ENCODE measurements at places on chromosomes 12 and 14.

DNA sequence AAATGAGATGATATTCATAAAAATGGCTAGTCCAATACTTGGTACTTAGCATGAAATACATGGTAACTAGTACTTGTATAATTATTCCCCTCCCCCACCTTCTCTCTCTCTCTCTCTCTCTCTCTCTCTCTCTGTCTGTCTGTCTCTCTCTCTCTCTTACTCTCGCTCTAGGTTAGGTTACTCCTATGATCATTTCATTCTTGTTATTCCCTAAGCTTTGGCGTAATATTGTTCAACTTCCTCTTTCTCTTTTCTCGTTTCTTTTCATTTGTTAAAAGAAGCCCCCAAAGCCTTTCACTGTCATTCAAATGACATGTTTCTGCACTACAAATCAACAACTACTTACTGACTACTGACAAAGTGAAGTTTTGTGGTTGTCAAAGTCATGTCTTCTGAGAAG, 89.8 kb downstream of the GRIP1 start:
- DNase-seq = no peak

GRCh38 chr12:48901278-48901677, 24.0 kb downstream of the FKBP11 start:
- peak; percentile 20 for DNase-seq

GRCh38 chr14:66360366-66360926, 125.7 kb upstream of the CCDC196 start:
- no peak for DNase-seq

DNA sequence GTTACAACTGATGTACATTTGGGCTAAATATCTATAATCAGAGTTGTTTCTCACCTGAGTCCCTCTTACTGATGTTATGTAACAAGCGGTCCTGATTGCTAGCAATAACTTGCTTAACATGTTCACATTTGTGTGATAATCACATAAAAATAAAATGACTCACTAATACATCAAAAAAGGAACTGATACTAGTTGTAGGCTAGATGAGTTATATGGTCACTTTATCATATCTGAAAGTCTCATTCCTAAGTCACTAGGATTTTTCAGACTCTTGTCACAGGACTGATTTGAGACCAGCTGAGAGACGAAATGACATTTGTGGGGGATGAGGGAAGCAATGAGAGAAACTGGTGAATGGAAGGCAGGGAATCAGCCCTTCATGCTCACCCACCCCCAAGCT, 34.3 kb downstream of the NKX2-1 start:
- no peak for DNase-seq

DNA sequence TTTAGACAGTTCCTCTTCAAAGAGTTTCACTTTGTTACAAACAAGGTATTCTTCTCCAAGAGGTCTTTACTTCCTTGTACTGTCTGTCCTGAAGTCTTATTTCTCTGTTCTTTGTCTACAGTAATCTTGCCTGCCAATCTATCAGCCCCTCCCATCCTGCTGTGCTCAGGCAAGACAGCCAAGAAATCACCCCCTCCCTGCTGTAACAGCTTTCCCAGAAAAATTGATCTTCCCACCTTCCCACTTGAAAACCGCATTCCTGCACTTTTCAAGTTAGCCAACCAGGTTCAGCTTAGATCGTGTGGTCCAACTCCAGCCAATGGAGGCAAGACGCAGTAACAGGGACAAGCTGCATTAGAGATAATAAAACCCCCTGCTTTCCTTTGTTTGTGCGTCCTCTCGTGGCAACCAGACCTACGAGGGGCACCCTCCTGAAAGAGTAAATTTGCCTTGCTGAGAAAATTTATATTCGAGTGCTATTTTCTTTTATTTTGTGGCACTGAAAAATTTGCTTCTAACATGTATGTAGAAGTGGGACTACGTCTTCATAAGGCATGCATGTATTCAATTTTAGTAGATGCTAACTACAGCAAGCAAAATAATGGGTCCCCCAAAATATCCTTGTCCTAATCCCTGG, 46.5 kb upstream of the ESR2 start:
- no peak for DNase-seq

- DNase-seq = no peak
Measured at GRCh38 chr14:51554953-51555352, 96.8 kb upstream of the FRMD6 start.

- DNase-seq = no peak
Measured at GRCh38 chr12:53836119-53836655, 84.4 kb upstream of the CISTR start.

DNA sequence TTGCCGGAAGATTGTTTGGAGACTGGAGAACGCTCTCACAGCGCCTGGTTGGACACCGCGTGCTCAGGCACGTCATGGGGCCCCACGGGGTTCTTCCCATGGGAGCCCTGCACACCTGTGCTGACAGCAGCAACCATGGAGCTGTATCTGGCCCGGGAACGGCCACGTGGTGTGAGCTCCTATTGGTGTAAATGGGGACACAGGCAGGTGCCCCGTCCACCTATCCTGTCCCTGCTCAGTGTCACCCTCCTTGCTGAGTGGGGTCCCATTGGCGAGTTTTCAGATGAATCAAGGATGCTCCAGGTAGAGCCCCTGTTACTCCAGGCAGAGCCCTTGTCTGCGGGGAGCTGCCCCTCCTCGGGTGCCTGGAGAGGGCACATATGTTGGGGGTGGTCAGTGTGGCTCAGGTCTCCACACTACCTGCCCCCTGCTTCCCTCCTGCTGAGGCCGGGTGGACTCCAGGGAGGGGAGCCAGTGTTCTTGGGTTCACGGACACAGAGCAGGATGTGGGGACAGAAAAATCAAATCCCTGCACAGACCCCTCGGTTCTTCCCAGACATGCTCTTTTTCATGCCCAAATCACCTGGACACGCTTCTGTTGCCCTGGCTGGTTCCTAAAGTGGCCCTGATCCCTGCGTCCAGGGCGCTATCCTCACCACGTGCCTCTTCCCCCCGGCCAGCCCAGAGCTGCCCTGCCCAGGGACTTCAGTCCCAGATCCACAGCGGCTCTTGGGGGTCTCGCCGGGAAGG, 250.1 kb downstream of the ADGRD1 start:
- no peak for DNase-seq

DNA sequence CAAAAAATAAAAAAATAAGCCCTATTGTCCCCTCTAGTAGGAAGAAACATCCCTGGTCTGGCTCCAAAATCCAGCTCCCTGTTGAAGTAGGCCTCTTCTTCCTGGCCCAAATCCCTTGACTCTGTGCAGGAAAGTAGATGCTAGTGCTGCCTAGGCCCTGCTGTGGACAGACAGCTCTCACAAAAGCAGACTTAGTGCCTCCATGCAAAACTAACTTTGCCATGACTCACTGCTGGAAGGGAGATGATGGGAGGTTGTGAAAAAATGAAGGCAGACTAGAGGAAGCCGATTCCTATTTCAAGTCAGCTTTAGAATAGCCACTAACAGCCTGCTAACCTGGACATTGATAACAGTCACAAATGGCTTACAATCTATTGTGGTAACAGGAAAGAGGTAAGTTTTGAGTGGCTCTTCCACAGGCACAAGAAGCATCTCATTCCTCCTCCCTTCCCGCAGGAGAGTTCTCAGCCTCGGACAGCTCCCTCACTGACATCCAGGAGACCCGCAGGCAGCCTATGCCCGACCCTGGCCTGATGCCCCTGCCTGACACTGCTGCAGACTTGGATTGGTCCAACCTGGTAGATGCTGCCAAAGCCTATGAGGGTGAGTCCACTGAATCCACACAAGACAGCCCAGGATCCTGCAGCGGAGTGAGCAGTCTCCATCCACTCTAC, 198.9 kb upstream of the RGS6 start:
- DNase-seq = no peak

- peak; percentile 70 for DNase-seq
Measured at GRCh38 chr12:96434107-96434506, 33.9 kb upstream of the CDK17 start.

DNA sequence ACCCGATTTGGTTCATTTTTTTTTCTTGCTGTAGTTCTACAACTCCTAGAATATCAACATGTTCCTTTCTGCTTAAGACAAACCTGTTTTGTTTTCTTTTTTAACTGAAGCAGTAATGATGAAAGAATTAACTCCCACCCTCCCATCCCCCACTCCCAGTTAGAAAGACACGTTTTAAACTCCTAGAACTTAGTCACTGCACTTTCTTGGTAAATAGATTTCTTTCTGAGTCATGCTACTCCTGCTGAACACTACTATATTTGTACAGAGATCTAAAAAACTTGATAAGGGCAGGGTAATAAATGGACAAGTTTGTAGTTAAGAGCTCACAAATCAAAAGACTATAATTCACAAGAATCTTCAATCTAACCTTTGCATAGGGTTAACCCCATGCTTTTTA, 118.9 kb upstream of the PTPRB start:
- DNase-seq = no peak

GRCh38 chr14:67228325-67228984, 12.8 kb upstream of the PALS1 start:
- DNase-seq = no peak

- DNase-seq = no peak
Measured at GRCh38 chr14:83255727-83256090, 1722.1 kb upstream of the SEL1L start.

DNA sequence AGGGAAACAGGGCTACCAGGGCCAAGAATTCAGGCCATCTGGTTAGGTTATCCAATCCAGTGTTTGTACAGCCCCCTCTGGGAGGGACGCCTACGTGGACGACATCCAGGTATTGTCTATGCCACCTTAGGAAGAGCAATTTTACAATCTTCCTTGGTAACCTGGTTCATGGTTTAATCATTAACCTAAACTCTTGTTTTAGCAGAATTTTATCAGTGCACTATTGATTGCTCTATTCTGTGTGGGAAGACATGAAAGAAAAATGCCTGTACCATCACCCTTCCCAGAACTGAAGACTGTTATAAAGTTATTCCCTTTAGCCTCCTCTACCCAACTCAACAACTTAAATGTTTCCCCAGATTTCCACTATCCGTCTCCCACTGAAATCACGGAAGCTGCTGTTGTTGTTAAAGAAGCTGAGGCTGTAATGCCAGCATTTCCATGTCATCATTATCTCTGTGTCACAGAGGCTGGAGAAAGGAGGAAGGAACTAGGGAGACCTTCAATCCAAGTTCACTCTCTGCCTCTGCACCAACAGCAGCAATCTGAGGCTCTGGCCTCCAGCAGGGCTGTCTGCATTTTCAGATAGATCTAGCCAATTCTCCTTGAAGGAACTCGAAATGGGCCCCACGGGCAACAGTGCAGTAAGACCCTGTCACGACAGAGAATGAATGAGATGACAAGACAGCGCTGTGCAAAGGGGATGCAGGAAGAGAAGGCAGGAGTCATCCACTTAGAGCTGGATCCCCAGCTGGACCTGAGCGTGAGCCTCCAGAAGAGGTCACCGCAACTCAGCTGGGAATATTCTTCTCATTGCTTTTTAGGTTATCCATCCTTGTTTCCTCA, 183.4 kb upstream of the GZMB start:
- peak; percentile 17 for DNase-seq

- no peak for DNase-seq
Measured at GRCh38 chr12:104863296-104863948, 94.7 kb downstream of the SLC41A2 start.

DNA sequence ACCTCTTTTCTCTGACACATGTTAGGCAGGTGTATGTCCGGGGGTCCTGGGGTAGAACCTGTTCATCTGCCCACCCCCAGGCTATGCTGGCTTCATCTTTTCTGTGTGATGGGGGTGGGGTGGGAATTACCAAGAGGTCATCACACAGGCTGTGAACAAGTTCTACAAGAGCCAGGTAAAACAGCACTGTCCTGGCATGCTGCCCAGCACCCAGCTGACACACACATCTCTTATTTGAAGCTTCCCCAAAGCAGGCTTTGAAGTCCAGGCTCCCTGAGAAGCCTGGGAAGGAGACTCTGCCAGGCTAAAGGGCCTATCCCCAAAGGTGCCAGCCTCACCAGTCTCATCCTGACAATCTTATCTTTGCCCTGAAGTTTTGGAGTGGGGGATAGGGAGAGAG, 141.1 kb downstream of the ALG10 start:
- no peak for DNase-seq

DNA sequence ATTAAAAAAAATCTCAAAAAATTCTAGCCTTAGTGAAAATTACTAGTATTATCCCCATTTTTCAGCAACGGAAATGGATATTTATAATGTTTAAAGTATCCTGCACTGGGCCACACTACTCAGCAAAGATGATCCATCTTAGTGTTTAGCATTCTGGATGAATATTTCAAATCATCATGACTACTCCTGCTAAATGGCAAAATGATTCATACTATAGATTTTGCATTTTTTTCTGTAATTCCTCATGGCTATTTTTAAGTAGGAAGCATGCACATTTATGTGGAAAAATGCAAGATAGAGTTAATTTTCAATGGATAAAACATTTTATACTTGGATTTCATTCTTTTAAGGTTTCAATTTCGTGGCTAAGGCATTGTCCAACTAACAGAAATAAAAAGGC, 59.6 kb downstream of the LRFN5 start:
- DNase-seq = no peak

GRCh38 chr12:24898606-24899005, 50.3 kb downstream of the BCAT1 start:
- DNase-seq = no peak

GRCh38 chr12:30909349-30910037, 17.1 kb upstream of the TSPAN11 start:
- no peak for DNase-seq

GRCh38 chr12:10362325-10362724, 27.5 kb downstream of the KLRK1 start:
- DNase-seq = peak; percentile 17

GRCh38 chr14:99803106-99803775, 10.0 kb downstream of the EML1 start:
- DNase-seq = no peak

- DNase-seq = peak; percentile 89
Measured at GRCh38 chr12:130966443-130967030, 12.8 kb downstream of the ADGRD1 start.

GRCh38 chr12:23899434-23899833, 50.0 kb downstream of the SOX5 start:
- DNase-seq = no peak

- no peak for DNase-seq
Measured at GRCh38 chr14:24057867-24058259, 6.1 kb downstream of the CARMIL3 start.

DNA sequence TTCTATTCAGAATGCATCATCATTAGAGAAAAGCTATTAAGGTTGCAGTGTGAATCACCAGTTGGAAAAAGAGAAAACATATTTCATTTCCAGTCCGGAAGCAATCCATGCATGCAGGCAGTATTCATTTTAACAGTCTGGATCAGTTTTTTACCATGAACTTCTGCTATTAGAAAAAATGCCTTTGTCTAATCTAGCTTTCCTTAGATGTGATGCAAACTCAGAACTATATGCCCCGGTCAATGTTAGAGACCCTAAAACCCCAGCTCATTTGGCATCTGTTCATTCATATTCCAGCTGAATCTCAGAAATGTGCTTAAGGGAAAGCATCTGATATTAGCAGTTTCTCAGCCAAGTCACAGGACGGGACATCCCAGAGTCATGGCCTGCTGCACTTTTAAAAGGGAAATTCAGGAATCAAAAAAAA, 8.5 kb downstream of the IRAK3 start:
- no peak for DNase-seq

GRCh38 chr14:30597504-30597903, 24.6 kb upstream of the SCFD1 start:
- no peak for DNase-seq

- DNase-seq = peak; percentile 70
Measured at GRCh38 chr14:68547305-68548193, 245.3 kb downstream of the ZFP36L1 start.

Data from suppressor macrophage treated with lipopolysaccharide for 1 hour (primary cell).